Hematopoietic multipotent progenitor cell (in vitro differentiated cells): ENCODE measurements at places on chromosomes 13 and 19. TPM values are rescaled to one million over a fixed set of nuclear protein-coding genes. Genes with fewer than 3 reads are reported as not detected.

Gene SRRM5
- under 0.01 TPM for total RNA-seq

Gene PSPN
- 2.2 TPM for total RNA-seq

Gene CYP2A7
- total RNA-seq, result not detected

Gene CLEC17A
- 0.81 TPM for total RNA-seq

Gene LILRB4
- 0.81 TPM for total RNA-seq

Gene LHFPL6
- total RNA-seq, result 6.2 TPM

Gene FGF22
- total RNA-seq, result under 0.01 TPM
